NCI-H1694 treated with DMSO at 0.1 percent for 48 hours (cell line): ENCODE measurements at places on chromosomes 11 and 22.

DNA sequence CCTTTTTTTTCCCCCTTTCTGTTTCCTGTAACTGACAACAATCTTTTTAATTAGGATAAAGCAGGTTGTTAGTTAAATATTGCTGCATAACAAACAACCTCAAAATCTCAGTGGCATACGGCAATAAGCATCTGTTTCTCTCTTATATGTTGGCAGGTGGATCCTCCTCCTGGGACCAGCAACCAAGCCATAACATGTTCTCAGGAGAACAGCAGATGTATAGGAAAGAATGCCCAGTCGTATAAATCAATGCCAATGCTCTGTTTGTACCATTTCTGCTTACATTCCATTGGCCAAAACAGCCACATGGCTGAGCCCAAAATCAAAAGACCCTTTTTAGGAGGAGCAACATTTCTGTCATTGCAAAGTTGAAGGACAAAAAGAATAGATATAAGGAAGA is 445.7 kb downstream of the AASDHPPT start:
- no peak for DNase-seq

DNA sequence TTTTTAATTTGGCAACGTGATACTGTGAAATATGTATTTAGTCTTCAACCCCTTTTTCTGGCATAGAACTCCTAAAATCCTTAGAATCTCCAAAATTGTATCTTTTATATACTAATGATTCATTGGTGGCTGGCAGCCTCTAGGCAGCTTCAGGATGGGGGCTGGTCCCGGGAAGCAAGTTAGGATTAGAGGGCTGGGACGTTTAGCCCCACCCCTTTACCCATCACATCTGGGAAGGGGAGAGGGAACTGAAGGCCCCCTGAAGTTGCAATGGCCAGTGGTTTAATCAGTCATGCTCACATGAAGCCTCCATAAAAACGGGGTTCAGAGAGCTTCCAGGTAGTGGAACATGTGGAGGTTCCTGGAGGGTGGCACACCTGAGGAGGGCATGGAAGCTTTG is 7.1 kb downstream of the IL17RA start:
- DNase-seq = no peak

- no peak for DNase-seq
These were observed 706 bp upstream of the OR51E1 start for GRCh38 chr11:4643076-4643475.

- DNase-seq = no peak
These were observed 770.6 kb upstream of the CCDC90B start for GRCh38 chr11:84056653-84057376.

GRCh38 chr11:45470151-45470793 is 184.1 kb upstream of the SYT13 start:
- DNase-seq = no peak

DNA sequence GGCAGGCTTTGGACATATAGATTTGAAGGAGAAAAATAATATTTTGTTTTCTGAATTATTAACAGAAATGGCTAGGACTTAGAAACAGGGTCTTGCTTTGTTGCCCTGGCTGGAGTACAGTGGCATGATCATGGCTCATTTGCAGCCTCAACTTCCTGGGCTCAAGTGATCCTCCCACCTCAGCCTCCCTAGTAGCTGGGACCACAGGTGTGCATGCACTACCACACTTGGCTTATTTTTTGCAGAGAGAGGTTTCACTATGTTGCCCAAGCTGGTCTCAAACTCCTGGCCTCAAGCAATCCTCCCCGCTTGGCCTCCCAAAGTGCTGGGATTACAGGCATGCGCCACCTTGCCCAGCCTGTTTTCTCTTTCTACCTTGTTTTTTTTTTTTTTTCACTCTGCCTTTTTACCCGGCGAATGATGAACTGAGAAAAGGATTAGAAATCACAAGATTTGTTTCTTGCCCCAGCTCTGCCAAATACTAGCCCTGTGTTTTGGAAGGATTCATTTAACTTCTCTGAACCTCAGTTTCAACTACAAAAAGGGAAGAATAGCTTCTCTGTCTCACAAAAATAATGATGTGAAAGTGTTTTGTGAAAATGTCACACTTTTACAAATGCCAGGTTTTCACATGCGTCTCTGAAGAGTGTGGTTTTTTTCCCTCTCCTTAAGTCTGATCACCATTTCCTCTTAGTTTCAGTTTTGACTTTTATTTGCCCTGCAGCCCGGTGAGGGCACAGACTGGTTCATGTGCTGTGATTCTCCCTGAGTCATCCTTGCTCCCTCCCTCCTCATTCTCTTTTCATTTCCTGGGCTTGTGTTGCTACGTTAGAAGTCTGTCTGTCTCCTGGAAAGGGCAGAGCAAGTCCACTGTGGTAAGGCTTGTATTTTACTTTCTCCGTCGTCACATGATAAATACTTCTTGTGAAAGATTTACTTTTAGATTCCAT is 67.7 kb downstream of the BCL2L13 start:
- DNase-seq = no peak

DNA sequence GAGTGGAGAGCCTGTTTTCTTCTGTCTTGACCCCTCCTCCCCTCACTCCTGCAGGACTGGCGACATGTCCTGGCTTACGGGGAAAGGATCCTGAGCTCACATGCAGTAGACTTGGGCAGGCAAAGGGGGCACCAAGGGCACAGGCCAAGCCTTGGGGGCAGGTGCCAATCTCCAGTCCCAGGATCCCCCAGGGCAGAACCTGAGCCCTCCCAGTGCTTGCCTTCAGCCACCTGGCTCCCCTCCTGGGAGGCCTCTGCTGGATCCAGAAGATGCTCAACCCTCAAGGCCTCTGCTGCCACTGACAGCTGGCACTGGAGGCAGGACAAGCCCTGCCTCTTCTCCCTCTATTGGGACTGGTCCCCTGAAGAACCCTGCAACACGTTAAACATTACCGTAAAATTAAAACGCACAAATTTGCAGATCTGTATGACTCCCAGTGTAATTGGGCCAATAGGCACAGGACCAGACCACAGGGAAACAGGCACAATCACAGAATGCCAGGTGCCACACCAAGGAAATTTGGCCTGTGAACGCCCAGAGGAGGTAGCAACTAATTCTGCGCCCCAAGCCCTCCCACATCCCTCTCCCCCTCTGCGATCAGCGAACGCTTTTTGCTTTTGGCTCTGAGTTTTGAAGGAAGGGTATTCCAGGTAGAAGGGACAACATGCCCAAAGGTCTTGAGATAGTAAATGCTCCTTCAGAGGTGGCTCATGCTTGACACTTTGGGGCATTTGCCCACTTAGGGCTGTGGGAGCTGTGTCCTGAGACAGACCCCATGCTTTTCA is 967 bp upstream of the LZTR1 start:
- no peak for DNase-seq

DNA sequence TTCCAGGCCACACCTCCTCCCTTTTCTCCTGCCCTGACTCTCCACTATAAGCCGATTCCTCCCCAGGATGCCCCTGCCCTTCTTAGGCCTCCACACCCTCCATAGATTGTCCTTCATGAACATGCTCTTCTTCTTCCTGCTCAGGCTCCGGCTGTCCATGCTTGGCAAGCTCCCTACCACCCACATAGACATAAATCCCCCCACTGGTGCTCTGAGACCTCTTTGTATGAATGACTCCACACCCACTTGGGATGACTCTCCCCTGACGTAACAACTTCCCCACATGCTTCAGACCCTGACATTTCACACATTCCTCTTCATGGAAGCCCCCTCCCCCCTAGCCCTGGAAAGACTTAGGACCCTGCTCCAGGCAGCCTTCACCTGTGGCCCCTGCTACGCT is 542.5 kb upstream of the LARGE1 start:
- no peak for DNase-seq

DNA sequence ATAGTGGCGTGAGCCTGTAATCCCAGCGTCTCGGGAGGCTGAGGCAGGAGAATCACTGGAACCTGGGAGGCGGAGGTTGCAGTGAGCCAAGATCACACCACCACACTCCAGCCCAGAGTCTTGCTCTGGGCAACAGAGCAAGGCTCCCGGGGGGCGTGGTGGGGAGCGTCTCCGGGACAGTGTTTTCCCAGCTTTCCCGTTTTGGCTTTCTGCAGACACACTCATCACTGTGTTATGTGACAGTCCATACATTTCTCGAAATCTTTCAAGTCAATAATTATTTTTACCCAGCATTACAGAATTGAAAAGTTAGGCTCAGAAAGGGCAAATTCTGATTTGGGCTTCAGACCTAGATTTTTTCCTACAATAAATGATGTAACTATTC is 31.7 kb downstream of the NEAT1 start:
- DNase-seq = no peak

DNA sequence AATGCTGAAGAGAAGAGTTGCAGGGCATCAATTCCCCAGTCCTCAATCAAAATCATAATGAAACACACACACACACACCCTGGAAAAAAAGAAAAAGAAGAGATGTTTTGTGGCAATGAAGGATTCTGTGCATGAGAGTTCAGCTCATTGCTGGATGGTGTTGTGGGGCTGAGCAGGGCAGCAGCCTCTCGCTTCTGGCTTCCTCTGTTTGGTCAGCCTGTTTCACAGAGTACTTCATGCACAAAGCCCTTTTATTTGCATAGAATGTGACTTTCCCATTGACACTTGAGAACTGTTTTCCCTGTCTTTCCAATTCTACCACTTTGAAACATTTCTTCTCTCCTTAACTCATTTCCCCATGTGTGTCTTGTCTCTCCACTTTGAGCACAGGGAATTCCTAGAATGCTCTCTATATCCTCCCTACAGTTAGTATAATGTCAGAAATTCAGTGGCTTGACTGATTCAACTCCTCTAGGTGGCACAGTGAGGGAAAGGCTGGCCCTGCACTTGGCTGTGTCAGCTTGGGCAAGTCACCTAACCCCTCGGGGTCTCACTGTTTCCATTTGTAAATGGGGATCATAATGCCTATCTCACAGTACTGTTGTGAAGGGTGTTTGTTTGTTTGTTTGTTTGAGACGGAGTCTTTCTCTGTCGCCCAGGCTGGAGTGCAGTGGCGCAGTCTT is 25.4 kb upstream of the BSX start:
- DNase-seq = no peak

DNA sequence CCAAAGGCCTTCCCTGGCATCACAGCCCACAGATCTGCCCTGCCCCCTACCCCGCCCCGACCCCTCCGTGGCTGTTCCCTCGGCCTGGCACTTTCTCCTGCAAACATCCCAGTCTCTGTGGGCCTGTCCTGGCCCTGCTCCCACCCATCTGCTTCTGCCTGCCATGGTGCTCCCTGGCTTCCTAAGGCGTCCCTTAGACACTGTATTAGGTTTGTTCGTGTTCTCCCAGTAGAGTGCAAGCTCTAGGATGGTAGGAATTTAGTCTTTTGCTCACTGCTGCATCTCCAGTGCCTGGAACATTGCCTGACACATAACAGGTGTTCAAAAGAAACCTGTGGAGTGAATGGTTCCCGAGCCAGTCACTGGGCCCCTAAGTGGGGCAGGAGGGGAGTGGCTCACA is 69.6 kb upstream of the PITPNB start:
- no peak for DNase-seq

DNA sequence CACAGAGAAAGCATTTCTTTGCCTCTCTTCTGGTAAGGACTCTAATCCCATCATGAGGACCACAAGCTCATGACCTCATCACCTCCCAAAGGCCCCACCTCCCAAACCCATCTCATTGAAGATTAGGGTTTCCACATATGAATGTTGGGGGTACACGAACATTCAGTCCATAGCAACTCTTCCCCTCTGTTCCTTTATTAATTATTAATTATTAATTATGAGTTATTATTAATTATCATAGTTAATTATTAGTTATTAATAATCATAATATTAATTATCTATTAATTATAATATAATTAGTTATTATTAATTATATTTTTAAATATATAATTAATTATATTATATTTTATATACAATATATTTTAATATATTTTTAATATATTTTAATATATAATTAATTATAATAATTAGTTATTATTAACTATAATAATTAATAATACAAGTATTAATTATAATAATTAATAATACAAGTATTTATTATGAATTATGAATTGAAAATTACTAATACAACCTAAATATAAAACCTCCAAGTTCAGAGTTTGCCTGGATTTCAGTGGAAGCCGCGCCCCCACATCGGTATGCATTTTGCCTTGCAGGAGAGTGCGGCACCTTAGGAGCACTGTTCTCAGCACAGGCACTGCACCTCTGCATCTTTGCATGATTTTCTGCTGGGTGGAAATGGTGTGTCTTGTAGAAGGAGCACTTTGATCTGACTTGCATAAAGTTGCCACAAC is 128.0 kb upstream of the FGF3 start:
- no peak for DNase-seq

DNA sequence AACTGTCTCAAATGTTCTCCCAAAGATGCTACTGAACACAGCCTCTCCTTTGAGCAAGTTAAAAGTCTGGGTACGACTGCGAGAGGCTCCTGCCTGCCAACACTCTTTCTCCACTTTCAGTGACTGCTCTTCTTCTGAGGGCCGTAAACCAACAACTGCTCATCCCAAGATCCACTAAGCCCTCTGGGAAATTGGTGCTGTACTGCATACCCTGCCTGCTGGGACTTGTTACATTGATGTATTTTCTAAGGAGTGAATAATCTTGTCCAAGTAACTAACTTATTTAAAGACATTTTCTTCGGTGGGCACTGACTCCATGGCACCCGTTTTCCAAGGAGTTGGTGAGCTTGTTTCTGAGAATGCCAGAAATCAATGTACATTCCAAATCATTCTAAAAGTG is 87.2 kb downstream of the ZNF280B start:
- DNase-seq = no peak

DNA sequence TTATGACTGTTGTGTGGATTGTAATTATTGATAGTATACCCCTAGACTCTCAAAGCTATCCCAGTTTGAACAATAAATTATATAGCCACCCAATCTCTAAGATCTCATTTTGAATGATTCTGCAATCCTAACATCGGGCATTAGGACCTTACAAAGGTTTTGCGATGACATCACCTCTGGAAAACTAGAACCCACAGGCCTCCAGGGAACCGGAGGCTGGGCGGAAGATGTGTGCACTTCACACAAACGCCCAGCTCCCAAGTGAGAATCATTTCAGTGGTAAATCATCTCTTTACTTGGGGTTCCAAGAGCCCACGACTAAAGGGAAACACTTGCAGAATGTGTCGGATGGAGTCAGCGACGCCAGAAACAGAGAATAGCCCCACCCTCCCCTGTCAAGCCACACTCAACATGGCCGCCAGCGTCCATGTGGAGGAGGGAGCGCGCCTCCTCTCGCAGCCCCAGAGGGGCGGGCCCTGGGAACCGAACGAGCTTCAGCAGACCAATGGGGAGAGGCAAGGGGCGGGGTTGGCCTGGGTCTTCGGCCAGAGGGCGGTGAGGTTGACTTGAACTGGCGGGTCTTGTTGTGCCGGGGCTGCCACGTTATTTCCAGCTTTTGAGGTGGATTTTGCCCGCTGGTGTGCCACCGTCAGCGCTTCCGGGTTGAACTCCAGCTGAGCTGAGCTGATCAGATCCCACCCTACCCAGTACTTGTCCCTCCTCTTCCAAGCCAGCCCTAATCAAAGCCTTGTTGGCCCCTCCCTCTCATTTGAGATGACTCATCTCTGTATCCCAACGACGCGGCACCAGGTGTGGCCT is 8.4 kb upstream of the MRPL48 start:
- peak; percentile 97 for DNase-seq

DNA sequence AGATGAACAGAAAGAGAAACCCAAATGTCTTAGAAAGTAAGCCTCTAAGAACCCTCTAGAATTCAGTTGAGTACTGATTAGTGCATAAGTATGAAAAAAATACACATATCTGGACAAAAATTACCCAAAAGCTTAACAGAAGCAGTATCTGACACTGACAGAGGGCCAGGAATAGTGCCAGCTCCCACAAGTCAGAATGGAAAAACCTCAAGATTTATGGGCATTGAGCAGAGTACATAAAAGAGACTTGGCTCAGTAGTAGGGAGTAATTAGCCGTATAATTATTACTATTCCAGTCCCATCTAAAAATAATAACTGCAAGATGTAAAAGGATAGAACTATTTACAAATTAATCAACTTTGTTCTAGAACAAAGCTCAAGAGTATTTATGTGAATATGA is 834.5 kb downstream of the FAM181B start:
- no peak for DNase-seq
